ENCODE measurements at places on chromosomes 1 and 21.

GRCh38 chr1:107274227-107274626, 133.4 kb downstream of the NTNG1 start:
- no peak for DNase-seq

- no peak for DNase-seq
Observed at GRCh38 chr1:94550396-94550795, 8.8 kb upstream of the F3 start.

DNA sequence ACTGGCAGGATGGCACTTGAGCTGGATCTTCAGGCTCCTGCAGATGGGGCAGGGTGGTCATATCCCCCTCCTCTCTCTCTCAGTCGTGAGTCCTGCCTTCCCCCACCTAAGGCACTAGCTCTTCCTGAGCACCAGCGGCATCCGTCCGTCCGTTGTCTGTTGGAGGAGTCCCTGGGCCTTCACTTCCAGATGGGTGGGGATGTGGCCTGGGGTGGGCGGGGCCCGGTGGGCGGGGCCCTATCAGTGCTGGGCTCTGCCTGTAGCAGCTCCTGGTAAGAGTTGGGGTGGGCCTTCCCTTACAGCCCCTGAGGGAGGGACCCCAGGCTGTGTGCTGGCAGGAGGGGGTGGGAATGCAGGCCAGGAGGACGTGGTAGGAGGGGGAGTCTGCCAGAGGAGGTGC, 10.3 kb downstream of the LDLRAD2 start:
- DNase-seq, result no peak

DNA sequence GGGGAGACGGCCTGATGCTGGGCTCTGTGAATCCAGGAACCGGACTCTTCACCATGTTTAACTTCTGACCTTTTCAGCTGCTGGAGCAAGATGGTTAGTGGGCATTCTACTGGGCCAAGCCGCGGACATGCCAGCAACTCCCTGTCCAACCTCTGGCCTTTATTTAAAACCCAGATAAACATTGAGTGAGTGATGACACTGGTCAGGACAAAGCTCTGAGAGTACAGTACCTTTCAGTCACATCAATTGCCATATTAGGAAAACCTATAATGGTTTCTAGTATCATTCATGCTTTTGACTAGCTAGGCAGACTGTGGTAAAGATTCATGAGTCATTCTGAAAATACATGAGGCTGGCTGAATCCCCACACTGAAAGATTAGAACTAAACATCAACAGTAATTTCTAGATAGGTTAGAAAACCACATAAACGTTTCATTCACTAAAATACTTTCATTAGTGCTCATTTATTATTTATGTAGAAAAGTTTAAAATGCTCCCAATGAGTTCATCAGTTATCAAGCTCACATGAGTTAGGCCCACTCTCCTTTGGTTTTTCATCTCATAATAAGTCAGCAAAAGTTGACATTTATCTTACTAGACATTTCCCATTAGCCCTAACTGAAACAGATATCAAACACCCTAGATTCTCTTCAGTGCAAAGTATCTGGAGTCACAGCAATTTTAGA, 7.1 kb upstream of the ACTA1 start:
- no peak for DNase-seq

- DNase-seq, result peak; percentile 84
Observed at GRCh38 chr1:194512957-194513356, 1326.5 kb upstream of the B3GALT2 start.

DNA sequence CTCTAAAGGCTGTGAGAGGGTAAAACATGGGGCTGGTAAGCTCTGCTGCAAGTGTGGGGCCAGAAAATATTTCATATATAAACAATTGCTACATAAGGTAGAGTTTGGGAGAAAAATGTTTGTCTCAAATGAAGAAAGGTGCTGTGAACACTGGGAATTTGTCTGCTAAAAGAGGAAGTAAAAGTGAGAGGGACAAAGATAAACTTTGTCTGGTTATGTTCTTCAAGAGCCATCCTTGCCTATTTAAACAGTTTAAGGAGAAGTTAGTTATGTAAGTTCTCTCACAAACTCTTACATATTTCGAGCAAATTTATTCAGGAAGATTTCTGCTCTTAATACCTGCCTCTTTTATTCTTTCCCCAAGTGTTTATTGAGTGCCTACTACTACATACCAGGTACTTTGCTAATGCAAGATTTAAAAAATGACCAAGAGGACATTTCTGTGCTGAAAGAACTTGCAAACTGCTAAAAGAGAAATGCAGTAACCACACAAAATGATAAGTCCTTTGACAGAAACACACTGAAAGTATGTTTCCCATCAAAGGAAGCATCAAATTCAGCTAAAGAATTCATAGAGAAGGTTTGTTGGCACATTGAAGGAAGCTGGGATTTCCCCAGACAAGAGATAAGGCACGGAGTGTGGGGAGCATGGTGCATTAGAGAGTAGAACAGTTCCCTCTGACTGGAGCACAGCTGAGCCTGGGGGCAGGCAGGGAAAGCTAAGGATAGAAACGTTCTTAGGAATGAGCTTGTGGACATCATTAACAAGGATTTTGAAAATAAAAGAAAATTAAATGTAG, 549.1 kb downstream of the PTBP2 start:
- no peak for DNase-seq

- no peak for DNase-seq
Observed at GRCh38 chr21:34129901-34130715, 56.7 kb downstream of the MRPS6 start.

- peak; percentile 84 for DNase-seq
Observed at GRCh38 chr1:32066489-32066873, 6.3 kb upstream of the TMEM39B start.

GRCh38 chr1:180912801-180913565, at the start of gene KIAA1614:
Gene KIAA1614 (plus strand): TSS chr1:180912897. CDS start chr1:180913244, 347 bp downstream.
- DNase-seq, result no peak

DNA sequence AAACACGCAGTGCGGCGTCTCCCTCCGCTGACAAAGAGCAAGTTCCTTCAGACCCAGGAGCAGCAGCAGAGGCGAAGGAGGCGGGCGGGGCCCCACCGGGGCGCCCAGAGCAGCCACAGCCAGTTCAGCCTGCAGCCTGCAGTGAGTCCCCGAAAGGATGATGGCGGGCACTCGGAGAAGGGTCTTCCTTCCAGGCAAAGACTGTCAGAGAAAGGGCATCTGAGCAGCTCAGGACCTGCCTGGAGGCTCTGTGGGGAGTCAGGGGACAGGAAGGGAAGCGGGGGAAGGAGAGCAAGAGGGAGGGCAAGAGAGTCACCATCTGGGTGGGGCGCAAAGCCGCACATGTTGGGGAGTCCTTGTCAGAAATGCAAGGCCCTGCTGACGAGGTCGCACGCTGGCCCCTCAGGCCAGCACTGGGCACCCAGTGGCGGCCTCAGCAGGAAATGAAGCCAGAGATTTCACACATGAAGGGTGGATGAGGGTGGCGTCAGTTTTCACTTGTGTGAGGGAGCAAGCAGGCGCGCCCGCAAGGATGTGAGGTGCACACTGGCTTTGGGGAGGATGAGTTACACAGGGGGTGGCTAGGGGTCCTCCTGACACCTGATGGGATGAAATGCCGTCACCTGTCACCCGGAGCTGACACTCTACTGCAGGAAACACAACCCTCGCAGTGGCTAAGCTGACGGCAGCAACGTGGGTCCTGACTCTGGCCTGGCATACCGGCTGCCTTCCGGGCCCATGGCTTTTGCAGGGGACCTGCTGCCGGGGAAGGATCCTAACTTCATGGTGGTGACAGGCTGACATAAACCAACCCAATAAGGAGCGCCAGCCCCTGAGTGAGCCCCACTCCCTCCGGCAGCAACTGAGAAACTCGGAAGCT, 6.6 kb downstream of the LRRC47 start:
- DNase-seq, result no peak

DNA sequence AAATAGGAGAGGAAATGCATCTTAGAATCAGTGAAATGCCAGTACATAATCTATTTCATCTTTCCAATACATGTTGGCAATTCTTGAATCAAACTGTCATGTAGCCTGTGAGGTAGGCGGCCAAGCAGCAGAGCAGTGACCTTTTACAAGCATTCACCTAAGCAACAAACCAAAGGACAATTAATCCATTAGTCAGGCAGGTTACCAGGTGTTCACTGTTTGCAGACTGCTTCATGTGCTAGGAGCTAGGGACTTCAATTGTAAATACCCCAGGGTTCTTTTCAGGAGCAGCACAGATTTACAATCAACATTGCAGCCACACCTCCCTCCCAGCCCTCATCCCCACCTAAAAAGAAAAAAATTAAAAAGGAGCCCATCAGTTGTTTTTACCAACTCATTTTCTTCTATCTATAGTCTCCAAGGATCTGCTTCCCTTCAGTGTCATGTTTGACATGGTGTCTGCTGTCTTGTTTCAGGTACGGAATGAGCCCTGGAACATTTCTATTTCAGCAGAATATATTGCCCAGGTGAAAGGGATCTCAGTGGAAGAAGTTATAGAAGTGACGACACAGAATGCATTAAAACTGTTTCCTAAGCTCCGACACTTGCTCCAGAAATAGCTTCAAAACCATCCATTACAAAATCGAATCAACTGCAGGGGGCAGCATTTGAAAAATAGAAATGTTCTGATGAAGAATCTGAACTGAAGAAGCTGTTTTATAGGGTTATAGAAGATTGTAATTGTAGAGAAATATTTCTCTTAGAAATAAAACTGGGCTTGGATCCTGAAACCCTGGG, 23.0 kb downstream of the TATDN3 start:
- peak; percentile 16 for DNase-seq

GRCh38 chr1:112504001-112504660, 4.6 kb upstream of the WNT2B start:
- no peak for DNase-seq

DNA sequence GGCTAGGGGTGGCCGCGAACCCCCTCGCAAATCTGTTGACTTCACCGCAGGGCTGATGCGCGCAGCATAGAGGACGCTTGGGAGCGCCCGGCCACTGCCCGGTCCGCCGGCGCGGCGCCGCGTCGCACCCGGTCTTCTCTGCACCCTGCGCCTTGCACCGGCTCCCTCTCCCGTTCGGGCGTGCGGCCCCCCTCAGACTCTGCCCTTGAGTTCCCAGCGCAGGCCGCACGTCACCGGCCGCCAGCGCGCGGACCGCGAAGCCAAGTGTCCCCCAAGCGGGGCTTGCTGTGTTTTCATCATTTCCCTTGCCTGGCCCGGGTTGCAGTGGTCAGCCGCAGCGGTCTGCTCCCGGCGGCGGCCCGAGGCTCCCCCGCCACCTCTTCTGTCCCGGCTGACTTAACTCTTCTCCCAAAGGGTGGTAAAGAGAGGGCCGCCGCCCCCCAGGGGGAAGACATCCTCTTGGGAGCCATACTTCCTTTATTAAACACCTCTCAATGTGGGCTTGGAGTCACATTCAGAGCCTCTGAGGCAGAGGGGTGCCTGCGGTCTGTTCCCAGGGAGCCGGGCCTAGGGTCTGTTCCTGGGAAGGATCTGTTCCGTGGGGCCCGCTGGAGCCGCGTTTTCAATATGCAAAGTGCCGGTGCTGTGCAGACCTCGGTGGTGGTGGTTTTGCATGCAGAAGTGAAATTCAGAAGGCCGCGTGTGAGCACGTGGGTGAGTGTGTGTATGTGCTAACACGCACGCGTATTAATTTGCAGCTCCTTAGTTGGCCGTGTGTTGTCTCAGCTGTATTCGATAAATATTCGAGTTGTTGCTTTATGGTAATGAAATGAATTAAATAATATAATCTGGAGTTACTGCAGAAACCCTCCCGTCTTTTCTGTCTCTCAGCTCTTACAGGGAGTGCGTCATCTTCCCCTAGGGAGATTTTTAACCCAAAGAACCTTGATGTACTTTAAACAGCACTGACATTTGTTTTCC, 17.6 kb downstream of the PBX1 start:
- no peak for DNase-seq

GRCh38 chr1:27402349-27402754, 9.9 kb downstream of the GPR3 start:
- DNase-seq, result no peak

DNA sequence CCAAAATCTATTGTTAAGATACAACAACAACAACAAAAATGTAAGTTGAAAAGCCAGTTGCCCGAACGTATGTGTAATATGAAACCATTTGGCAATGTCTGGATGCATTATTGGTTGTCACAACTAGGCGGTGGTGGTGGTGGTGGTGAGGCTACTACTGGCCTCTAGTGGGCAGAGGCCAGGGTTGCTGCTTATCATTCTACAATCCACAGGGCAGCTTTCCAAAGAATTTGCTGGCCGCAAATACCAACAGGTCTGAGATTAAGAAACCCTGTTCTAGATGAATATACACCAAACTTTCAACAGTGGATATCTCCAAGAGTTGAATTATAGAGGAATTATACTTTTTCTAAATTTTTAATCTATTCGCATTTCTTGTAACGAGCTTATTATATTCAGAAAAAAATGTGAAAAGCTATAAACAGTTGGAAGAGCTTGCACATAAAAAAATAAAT, 26.8 kb upstream of the ZNF697 start:
- DNase-seq, result no peak

DNA sequence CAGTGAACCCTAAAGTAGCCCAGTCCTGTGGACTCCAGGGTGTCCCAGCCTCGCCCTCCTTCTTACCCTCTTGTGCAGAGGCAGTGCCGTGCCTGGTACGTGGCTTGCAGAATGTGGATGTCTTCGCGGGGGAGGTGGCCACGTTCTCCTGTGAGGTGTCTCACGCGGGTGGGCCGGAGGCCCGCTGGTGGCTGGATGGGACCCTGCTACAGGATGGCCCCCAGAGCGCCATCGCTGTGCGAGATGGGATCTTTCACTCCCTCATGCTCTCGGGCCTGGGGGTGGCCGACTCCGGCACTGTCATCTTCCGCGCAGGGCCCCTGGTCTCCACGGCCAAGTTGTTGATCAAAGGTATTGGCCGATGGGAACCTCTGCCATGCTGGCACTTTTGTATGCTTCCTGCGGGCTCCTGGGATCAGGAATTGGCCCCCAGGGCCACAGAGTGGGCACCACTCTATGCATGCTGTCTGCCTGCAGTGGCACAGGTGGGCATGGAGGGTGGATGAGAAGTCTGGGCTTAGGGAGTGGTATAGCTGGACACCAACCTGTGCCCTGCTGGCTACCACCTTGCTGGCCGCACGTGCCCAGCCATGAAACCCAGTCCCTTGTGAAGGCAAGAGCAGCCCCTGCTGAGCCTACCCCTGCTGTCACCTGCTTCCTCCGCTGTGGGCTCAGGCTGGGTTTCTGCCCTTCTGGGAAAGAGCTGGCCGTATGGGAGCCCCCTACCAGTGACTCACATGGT, 92.9 kb downstream of the TRIM11 start:
- no peak for DNase-seq

DNA sequence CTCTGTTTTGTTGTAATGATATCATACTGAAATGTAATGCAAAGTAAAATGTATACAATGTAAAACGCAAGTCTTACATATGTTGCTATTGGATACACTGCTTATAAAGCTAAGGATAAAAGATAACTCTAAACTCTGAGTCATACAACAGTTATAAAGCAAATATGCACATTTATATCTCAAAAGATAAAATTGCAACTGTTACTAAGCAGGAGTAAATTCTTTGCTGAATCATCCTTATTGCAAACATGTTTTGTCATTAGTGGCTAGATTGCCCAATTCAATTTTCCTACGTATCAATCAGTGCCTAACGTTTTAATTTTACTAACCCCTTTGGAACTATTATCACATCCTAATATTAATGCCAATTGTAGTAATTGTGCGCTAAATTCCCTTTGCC, 762.9 kb downstream of the LTN1 start:
- DNase-seq, result peak; percentile 11

DNA sequence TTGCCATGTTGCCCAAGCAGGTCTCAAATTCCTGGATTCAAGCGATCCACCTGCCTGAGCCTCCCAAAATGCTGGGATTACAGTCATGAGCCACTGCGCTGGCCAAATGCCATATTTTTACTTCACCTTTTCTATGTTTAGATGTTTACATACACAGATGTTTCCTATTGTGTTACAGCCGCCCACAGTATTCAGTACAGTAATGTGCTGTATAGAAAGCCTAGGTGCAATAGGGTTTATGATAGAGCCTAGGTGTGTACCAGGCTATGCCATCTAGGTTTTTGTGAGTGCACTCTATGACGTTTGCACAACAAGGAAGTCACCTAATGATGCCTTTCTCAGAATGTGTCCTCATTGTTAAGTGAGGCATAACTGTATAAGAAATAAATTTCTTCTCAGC, 153.4 kb downstream of the CHRM3 start:
- DNase-seq, result no peak
